ENCODE measurements at places on chromosomes 1 and 21.

- DNase-seq = no peak
Observed at GRCh38 chr21:46570119-46570518, 34.8 kb downstream of the S100B start.

- no peak for DNase-seq
Observed at GRCh38 chr1:225388372-225388771, 39.5 kb downstream of the LBR start.

DNA sequence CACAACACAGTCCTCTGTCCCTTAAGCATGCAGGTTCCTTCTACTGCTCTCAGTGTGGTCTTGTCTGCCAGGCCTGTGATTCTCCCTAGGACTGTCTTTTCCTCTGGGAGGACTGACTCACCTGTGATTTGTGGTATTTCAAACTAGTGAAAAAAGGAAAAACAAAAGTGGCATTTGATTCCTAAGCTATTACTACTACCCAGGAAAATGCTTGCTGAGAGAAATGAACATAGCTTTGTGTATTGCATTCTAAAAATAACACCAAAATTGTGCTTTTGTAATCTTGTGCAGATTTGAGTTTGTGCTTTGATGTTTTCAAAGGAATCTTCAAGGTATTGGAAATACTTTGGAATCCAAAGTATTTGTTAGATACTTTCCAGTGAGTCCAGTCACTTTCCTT is 57.0 kb downstream of the GPR161 start:
- no peak for DNase-seq

GRCh38 chr1:229133811-229134210 is 137.1 kb upstream of the RAB4A start:
- DNase-seq = no peak

- no peak for DNase-seq
Observed at GRCh38 chr1:230822092-230822581, 46.2 kb downstream of the C1orf198 start.

DNA sequence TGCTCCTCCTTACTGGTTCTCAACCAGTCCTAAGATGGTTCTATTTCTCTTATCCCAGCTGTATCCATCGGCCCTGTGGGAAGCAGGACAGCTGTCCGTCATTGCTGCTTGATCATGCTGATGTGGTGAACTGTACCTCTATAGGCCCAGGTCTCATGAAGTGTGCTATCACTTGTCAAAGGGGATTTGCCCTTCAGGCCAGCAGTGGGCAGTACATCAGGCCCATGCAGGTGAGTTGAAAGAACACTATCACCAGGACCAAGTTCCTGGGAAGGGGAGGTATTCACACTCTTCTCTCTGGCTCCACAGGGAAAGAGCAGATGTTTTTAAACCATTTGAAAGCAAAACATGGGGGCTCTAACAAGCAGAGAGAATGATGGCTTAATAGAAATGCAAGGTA is 302.6 kb downstream of the PAPPA2 start:
- DNase-seq = no peak

- DNase-seq = no peak
Observed at GRCh38 chr1:229318056-229318455, 24.8 kb downstream of the CCSAP start.

GRCh38 chr21:44778499-44778911 is 23.1 kb downstream of the UBE2G2 start:
- no peak for DNase-seq

- DNase-seq = peak; percentile 72
Observed at GRCh38 chr1:166975361-166976129, at the start of gene ILDR2. ILDR2 (minus strand) TSS chr1:166975540; CDS start chr1:166975268, 272 bp downstream.

- no peak for DNase-seq
Observed at GRCh38 chr1:29793653-29794348, 557.5 kb downstream of the PTPRU start.
